Fibroblast of upper back skin (primary cell): ENCODE measurements at places on chromosomes 1 and 21.

DNA sequence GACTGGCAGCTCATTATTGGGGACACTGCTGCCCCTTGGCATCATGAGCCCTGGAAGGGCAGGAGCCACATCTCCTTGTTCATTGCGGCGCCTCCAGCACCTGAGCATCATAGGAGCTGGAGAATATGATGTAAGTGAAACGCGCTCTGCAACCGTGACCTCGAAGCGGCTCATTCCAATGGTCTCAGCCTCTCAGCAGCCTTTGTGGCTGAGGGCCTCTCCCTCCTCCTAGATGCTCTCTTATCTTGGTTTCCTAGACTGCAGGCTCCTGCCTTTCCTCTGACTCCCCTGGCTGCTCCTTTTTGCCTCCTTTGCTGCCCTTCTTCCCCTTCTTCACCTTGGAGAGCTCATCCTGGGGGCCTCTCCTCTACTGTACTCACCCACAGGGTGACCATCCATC lies 83.6 kb upstream of the CASZ1 start:
- DNase-seq: no peak

DNA sequence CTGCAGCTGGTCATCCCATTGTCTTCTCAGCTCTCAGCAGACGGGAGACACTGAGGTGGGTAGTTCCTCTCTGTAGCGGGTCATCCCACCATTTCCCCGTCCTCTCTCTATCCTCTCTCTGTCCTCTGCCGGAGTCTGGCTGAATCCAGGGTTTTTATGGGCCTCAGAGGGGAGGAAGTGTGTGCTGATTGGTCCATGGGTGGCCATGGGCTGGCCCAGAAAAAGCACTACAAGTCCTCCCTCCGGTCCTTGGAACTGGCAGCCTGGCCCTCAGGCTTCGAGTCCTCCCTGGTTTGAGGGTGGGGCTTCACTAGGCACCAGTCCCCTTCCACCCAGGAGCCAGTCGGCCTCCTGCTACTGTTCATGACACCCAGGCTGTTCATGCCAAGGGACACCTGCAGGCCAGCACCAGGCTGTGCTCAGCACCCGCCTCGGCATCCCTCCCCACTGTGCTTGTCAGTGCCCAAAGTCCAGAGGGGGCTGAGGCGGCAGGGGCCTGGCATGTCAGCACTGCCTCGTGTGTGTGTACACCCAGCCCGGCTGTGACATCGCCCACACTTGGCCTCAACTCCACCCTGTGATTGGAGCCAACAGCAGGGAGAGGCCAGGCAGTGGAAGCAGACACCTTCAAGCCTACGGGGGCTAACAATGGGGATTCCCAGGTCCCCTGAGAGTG lies 23.0 kb upstream of the LRRC8C start:
- DNase-seq: no peak

DNA sequence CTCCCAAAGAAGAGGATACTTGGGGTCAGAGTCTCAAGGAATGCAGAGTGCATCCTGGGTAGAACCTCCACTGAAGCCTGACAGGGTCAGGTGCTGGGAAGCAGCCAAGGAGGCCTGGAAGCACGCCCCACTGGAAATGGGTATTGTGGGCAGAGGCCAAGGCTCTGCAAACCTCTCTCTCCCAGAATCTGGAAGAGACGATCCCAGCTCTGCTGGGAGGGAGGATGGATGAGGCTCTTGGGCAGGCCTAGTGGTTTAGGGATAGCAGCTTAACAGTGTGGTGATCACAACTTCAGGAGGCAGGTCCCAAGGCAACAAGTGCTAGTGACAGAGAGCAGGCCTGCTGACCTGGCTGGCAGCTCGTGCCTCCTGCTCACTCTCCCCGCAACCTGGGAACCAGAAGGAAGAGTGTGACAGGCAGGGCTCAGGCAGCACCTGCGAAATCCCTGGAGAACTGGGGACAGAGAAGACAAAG lies 641.0 kb downstream of the PLPP3 start:
- no peak for DNase-seq

GRCh38 chr1:211752951-211753486 lies 77.5 kb downstream of the LPGAT1 start:
- no peak for DNase-seq

DNA sequence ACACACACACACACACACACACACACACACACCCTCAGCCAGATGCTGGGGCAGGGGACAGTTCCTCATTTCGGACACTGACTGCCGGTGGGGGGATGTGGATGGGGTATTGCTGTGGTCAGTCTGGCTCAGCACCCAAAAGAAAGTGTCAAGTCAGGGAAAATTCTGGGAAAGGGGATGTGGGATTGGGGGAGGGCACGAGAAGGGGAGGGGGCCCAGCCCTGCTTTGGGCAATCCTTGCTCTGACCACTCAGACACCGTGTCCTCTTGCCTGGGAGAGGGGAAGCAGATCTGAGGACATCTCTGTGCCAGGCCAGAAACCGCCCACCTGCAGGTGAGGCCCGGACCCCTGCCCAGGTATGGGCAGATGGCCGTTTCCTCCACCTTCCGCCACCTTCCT lies at the start of gene C1QC:
Gene C1QC, plus strand, starts transcription at position 253 of the 400 bp plus-strand sequence. CDS start 391 bp downstream, outside the sequence.
- DNase-seq: no peak
